ENCODE measurements at places on chromosomes 13 and 19. TPM values are rescaled to one million over a fixed set of nuclear protein-coding genes. Genes with fewer than 3 reads are reported as not detected.

FFAR1 gene
- not detected for total RNA-seq

SLC10A2 gene
- not detected for total RNA-seq

SHD gene
- total RNA-seq: not detected

ZNF599 gene
- 5.8 TPM for total RNA-seq

LILRB3 gene
- not detected for total RNA-seq

PLPPR3 gene
- total RNA-seq: 0.30 TPM

ZNF229 gene
- total RNA-seq: 11.6 TPM
